ENCODE measurements at places on chromosomes 7 and 10.

GRCh38 chr10:66752714-66753113 lies 173.1 kb upstream of the LRRTM3 start:
- DNase-seq = no peak

DNA sequence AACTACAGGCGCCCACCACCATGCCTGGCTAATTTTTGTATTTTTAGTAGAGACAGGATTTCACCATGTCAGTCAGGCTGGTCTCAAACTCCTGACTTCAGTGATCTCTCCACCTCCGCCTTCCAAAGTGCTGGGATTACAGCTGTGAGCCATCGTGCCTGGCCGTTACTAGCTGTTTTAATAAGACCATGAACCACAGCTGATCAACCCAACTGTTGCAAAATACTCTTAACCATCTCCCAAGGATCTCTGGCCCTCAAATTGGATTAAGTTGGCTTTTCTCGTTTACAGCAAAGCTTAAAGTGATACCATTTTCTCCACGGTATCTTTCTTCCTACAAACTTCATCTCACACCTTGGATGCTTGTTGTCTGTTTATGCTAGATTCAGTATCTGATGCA lies 18.3 kb downstream of the ZFAND2A start:
- no peak for DNase-seq

DNA sequence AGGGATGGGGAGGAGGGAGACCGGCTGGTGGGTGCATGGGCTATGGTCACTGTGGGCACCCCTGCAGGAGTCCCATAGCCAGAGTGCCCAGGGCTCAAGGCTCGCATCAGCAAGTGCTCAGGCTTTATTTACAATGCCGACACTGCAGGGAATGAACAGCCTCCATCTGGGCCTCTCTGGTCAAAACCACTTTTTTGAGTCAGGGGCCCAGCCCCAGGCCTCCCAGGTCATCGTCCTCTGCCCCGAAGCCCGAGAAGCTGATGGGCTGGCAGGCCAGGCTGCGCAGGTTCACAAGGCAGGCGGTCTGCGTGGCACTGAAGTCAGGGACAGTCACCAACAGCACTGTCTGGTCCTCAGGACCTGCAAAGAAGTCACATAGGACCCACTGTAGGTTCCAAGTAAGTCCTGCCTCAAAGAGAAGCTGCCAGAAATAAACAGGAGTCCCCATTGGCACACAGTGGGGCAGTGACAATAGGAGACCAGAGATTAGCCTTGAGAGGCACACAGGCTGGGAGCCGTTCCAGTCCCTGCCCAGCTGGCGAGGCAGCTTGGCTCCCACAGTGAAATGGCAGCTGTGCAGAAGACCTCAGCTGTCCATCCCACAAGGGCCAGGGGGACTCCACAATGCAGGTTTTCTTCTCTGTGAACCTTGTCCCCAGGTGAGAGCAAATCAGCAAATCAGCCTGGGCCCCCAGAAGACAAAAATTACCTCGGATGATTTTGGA lies 8.6 kb downstream of the POLD2 start:
- DNase-seq = no peak

DNA sequence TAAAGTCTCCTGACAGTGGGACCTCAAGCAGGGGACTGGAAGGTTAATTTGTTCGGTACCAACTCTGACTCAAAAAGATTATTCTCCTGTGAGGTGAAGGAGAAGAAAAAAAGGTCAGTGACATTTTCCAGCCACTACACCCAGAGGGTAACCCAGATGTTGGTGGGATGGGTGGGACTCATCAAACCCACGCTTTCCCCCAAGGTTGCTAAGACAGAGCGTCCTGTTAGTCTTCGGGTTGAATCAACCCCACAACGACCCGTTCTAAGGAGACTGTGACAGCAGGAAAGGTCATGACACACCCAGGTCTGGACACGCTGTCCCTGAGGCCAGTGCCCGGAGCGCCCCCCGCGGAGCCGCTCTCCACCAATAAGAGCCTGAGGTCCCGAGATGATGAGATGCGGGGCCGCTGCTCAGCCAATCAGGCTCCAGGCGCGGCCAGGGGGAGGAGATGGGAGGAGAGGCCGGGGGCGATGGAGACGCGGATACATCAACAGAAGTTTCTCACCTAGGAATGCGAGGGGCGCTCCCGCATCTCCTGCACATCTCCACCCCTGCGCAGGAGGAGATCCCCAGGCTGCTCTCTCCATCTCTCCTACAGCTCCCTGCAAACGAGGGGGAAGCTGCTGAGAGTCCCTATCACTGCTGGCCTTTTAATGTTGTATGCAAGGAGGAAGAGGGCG lies at the start of gene WNT16:
WNT16 (plus strand) TSS at position 493 of the 683 bp plus-strand sequence. CDS start 293 bp downstream, outside the sequence.
- no peak for DNase-seq

GRCh38 chr10:18737236-18737635 lies 78.0 kb downstream of the ARL5B start:
- DNase-seq = no peak
